ENCODE measurements at places on chromosomes 3 and 15.
A peak's percentile ranks its signal among the peaks of the same experiment; 100 is the strongest.

GRCh38 chr3:65676580-65676979 lies 362.1 kb downstream of the MAGI1 start:
- DNase-seq = no peak

DNA sequence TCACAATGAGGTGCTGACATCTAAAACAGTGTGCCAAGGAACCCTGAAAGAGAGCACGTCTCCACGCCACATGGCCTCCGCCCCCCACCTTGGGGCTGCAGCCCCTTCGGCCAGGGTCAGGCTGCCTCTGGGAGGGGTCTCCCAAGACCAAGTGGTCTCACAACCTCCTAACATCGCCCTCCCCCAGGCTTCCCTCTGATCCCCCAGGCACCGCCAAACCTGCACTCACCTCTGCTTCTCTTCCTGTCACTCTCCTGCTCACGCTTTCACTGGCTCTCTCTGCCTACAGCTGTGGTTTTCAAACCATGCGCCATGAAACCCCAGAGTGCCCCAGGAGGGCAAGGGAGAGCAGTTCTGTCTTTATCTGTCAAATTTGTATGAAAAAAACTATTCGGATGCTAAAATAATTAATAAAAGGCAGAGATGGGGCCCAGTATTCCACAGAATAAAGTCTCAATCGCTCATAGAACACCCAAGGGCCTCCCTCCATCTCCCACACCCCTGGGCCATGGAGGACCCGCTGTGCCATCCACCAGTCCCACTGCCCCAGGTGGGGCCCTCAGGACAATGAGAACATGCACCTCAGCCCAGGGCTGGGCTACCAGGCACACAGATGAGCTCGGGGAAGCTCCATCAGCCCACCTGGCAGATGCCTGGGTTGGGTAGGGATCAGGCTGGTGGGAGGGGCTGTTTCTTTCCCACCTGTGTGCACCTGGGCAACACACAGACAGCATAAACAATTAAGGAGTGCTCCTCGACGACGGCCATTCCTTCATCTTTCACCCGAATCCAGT lies 21.5 kb downstream of the CYFIP1 start:
- no peak for DNase-seq

- peak; percentile 60 for DNase-seq
These were observed 46.9 kb downstream of the ARHGEF3 start for GRCh38 chr3:56754741-56755417.

DNA sequence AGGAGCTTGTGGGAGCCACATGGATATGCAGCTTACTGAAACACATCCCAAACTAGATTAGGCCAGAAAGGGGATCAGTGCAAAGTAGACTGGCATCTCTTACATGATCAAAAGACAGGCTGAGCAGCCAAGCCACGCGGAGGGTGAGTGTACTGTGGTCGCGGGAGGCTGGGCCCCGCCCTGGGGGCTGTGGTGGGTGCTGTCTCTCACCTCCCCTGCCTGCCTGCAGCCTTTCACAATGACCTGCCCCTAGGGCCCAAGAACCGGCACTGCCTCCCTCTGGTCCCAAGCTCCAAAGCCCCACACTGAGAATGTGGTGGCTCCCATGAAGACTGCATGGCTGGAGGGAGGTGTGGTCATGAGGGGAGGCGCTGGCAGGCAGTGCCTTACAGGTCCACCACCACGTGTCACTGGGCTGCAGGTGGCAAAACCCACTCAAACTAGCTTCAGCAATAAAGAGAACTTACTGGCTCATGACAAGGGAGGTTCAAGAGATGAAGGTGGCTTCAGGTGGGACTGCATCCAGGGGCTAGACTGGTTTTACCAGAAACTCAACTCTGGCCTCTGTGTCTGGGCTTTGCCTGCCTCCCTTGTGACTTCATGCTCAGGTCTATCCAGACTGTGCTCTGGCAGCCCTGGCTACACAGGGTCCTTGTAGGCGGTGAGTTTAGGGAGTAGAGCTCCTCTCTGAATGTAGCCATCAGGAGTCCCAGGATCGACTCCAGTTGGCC lies 27.4 kb upstream of the PLXND1 start:
- no peak for DNase-seq

DNA sequence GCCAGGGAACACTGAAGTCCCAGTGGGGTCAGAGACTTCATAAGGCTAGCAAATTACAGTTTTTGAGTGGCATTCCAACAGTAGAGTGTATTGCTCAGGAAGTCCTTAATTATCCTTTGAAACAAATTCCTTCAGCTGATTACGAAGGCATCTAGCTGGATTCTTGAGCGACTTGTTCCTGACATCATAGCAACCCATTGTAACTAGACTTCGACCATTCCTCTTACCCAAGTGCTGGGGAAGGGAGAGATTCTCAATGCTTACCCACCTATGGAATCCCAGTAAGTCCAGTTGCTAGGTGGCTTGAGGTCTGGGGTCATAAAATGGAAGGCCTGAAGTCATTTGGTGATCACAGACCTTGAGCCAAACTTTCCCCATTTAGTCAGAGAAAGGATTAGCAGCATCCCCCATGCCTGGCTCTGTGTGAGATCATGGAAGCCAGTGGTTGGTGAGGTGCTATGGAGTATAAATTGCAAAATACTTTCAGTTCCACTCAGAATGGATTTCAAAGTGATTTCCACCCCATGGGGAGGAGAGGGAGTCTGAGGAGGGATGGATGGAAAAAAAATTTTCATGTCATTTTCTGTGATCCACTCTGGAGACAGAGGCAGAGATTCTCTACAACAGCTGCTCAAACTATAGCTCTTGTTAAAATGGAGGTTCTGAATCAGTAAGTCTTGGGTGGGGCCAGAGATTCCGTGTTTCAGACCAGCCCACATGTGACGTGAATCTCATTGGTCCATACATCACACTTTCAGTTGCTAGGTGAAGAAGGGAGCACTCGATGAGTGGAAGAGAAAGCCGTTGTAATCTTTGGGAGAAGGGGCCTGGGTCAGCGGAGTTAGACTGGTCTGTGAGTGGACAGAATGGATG lies 45.7 kb downstream of the CD86 start:
- no peak for DNase-seq

- DNase-seq = no peak
These were observed 304.6 kb downstream of the RPLP1 start for GRCh38 chr15:69757186-69757585.

DNA sequence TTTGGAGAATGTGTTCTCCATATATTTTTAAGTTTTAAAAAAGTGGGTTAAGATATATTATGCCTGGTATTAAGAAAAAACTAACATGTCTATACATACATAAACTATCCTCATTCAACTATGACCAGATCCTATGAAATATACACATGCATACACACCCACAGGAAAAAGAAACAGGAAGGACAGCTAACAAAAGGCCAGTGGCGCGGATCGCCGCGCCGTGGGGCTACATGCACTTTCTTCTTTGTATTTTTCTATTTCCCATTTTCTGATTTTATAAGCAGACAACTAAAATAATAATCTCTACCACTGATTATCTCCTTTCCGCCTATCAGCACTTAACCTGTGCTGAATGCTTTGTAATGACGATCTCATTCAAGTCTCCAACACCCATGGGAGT lies 160.1 kb downstream of the OR4M2 start:
- DNase-seq = no peak

DNA sequence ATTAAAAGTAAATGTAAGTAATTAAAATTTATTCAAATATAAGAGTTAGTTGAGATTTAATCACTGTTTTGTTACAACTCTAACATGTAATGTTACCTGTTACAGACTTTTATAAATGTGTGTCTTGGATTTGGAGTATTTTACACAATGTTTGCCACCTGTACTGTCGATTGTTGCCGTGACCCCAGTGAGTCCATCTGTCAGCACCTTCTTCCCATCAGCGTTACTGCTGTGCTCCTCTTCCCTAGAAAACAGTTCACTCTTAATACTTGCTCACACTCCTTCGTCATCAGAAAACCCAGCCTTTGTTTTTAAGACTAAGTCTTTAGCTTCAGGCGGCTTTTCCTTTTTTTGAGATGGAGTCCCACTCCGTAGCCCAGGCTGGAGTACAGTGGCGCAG lies 40.5 kb upstream of the FBXL22 start:
- no peak for DNase-seq

DNA sequence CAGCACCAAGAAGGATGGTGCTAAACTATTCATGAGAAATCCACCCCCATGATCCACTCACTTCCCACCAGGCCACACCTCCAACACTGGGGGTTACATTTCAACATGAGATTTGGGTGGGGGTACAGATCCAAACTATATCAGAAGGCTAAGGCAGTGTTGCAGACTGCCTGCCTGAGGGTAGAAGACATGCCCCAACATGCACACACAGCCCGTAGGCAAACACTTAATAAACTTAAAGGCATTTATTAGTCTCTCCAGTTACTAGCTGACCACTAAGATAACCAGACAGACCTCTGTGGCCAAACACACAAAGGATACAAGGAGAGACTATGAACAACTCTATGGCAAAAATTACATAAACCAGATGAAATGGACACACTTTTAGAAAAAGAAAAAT lies 10.2 kb downstream of the FAM162A start:
- no peak for DNase-seq

DNA sequence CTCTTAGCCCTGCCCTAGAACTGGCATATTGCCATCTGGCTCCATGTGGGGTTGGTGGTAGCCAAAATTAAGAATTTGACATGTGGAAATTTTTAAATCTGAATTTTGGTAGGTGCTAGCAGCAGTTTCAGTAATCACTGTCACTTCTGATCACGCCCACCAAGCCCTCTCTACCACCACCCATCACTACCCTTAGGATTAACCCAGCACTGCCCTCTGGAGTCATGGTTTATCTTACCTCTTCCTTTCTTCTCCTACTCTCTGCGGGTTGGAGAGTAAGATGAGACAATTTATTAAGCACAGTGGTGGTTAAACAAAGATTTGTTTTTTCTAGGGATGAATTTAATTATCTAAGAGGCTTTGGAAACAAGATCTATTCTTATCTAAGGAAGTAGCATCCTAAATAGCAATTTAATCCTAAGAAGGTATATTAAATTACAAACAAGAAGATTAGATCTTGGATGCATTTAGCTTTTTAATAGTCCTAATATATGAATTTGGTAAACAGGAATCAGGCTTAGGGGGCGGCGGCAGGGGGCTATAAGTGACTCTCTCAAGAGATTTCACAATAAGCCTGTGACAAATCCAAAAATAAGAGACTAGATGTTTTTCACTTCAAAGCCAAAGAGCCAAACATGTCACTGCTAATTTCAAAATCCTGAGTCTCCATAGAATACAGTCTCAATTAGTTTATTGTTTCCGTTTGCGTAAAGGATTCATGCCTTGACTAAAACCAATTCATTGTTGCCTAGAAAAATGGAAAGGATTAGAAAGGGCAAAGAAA lies 498.4 kb upstream of the UBE2E2 start:
- DNase-seq = no peak

GRCh38 chr3:40680685-40681657 lies 156.2 kb downstream of the ZNF621 start:
- DNase-seq = no peak

DNA sequence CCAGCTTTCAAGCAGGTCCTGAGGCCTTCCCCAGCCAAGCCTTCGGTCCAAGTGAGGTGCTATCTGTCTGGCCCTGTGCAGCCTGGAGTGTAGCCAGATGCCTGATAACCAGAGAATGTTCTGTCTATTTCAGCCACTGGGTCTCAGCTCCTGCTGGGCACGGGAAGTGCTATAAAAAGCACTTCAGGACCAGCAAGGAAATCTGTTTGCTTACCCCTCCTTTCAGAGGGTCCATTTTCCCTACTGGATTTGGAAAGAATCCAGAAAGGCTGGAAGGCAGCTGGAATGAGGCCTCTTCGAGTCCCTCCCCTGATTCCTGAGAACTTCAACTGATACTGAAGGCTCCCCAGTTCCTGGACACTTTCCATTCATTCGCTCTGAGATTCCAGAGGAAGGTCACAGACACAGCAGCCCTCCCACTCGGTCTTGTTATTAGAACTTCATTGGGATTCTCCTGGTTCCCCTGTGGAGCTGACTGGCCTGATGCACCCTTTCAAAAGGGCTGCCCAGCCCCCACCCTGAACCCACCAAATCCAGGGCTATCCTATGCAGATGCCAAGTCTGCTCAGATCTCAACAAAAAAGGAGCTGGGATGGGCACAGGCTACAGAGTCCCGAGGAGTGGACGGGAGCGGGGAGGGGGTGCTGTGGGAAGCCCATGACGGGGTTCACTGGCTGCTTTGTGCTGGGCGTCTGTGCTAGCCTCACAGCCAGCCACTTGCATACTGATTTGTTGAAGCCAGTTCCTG lies 70.4 kb downstream of the UMPS start:
- no peak for DNase-seq

DNA sequence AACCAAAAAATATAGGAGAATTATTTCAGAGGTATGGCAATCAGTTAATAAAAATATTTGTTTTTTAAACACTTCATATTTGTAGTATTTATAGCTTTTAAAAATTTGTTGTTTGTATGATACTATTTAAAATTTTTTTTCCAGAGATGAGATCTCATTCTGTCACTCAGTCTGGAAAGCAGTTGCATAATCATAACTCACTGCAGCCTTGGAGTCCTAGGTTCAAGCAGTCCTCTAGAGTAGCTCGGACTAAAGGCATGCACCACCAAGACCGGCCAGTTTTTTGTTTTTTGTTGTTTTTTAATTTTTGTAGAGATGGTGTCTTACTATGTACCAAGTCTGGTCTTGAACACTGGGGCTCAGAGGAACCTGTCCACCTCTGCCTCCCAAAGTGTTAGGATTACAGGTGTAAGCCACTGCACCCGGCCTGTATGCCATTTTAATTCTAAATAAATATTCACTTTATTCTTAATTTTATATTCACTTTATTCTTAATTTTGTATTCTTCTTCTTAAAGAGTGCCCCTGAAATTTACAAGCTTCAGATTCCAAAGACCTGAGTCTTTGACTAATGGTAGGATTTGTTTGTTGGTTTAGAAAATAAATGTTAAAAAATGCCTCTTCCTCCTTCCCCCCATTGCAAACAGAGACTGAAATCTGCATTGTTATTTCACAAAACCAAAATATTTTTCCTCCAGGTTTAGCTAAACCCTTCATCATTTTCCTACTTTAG lies 9.4 kb downstream of the TGFBR2 start:
- DNase-seq = no peak

GRCh38 chr15:30859091-30859874 lies 44.4 kb upstream of the FAN1 start:
- DNase-seq = peak; percentile 4

- DNase-seq = no peak
These were observed 116.7 kb upstream of the NEO1 start for GRCh38 chr15:72935521-72935920.

- no peak for DNase-seq
These were observed 25.5 kb upstream of the SPTBN5 start for GRCh38 chr15:41919201-41919820.

DNA sequence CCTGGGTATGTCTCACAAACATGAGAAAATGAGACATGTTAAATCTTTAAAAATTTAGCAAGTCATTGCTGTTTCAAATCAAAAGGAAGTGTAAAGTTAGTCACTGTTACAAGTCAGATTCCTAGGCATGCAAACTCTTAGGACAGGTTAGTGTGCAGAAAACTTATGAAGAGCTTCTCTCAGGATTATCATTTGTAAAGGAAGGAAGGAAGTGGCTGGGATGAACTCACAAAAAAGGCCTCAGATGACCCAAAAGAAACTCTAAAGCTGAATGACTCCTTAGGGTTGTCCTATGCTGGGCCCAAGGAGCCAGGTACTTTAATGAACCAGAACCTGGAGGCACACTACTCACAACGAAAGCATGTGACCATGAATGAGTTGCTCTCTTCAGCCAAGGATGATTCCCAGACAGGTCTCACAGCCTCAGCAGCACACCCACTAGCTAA lies 25.0 kb downstream of the MSL2 start:
- no peak for DNase-seq

- DNase-seq = no peak
These were observed 32.7 kb downstream of the C3orf70 start for GRCh38 chr3:185120126-185120525.

Measured in right kidney (tissue), 9 donors.